Ovary (tissue), 10 donors: ENCODE measurements at places on chromosomes 4 and X.

GRCh38 chr4:163264934-163265333 is 67.5 kb downstream of the NPY1R start:
- H3K4me3 ChIP-seq, result no peak overlapping the region
- H3K27me3 ChIP-seq, result no peaks in the 10 kb centered on the region
- H3K4me1 ChIP-seq, result no peaks in the 10 kb centered on the region
- no peak overlapping the region for H3K27ac ChIP-seq
- DNase-seq, result no peak

- H3K36me3 ChIP-seq, result no peaks in the 10 kb centered on the region
- H3K27ac ChIP-seq, result no peak overlapping the region
- peak; percentile 53 for DNase-seq
- no peaks in the 10 kb centered on the region for H3K27me3 ChIP-seq
Measured at GRCh38 chrX:39859991-39860861, 237.5 kb downstream of the BCOR start.

DNA sequence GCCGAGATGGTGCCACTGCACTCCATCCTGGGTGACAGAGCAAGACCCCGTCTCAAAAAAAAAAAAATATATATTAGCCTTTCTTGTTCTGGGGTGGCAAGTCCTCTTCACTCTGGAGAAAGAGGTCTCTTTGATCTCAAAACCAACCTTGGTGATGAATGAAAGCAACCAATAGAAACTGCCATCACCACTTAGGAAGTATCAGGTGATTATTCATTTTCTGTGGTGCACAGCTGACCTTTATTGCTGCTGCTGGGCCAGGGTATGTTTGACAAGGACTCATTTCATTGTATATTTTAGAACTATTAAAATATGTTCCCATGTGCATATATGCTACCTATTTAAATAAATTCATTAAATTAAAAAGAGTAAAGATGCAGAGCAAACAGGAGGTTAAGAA is 76.0 kb upstream of the KIT start:
- no peaks in the 10 kb centered on the region for H3K4me1 ChIP-seq
- no peaks in the 10 kb centered on the region for H3K36me3 ChIP-seq
- H3K27me3 ChIP-seq, result no peaks in the 10 kb centered on the region
- H3K4me3 ChIP-seq, result no peak overlapping the region
- no peak overlapping the region for H3K27ac ChIP-seq

- H3K27me3 ChIP-seq, result no peaks in the 10 kb centered on the region
- H3K4me1 ChIP-seq, result no peaks in the 10 kb centered on the region
- DNase-seq, result no peak
- H3K27ac ChIP-seq, result no peak overlapping the region
- no peaks in the 10 kb centered on the region for H3K36me3 ChIP-seq
Measured at GRCh38 chr4:139374251-139374650, 72.0 kb upstream of the NDUFC1 start.

DNA sequence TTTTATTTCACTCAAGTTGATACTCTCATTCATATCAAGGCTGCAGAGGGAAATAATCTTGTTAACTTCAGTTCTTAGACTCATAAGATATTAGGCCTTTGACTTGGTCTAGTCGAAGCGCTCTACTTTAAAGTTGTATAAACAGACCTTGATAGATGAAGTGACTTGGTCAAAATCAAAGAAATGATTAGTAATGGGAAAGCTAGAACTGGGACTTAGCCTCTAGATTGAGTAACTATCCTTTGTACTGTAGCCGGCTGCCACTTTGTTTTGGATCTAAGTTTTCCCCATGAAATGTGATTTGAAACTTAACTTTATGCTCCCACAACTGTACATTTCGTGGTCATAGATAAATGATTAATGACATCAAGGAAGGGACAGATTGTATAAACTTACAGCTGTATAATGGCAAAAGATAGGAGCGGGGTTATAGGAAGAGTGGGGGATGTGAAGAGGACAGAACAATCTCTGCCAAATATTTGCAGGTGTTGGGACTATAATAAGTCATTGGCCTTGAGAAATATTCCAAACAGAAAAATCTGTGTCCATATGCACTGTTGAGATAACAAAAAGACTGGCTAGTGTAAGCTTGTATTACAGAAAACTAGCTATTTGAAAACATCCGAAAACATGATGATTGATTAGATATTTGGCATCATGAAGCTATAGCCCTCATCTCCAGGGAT is 17.2 kb downstream of the MID2 start:
- no peaks in the 10 kb centered on the region for H3K36me3 ChIP-seq
- DNase-seq, result no peak
- H3K27me3 ChIP-seq, result no peaks in the 10 kb centered on the region

- DNase-seq, result no peak
- H3K36me3 ChIP-seq, result no peaks in the 10 kb centered on the region
- H3K4me1 ChIP-seq, result no peaks in the 10 kb centered on the region
- no peak overlapping the region for H3K27ac ChIP-seq
- no peak overlapping the region for H3K4me3 ChIP-seq
- no peaks in the 10 kb centered on the region for H3K27me3 ChIP-seq
Measured at GRCh38 chr4:154478128-154478527, 13.5 kb downstream of the DCHS2 start.

DNA sequence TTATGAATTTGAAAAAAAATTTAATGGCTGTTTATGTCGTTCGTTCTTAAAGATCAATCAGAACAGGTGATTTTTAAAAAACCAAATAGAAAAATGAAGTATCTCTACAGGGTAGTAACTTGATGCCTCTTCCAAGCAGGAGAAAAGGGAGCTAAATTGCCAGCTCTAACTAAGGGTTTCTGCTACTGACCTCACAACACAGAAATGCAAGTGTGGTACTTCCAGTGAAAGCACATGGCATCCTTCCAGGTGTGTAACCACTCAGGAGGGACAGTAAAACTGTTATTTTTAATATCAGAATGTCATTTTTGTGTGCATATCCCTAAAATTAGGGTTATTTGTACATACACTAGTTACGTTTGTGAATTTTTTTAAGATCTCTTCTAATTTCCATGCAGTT is 116.8 kb upstream of the ZCCHC13 start:
- no peak overlapping the region for H3K27ac ChIP-seq
- H3K36me3 ChIP-seq, result no peaks in the 10 kb centered on the region
- DNase-seq, result no peak
- peaks cover 3% of the 10 kb centered on the region for H3K27me3 ChIP-seq

- DNase-seq, result no peak
- no peaks in the 10 kb centered on the region for H3K4me1 ChIP-seq
- H3K4me3 ChIP-seq, result no peak overlapping the region
Measured at GRCh38 chr4:130172156-130172555, 1076.2 kb downstream of the C4orf33 start.

GRCh38 chrX:13087322-13088155 is 43.1 kb upstream of the FAM9C start:
- H3K4me3 ChIP-seq, result no peak overlapping the region
- H3K36me3 ChIP-seq, result no peaks in the 10 kb centered on the region
- no peak for DNase-seq

DNA sequence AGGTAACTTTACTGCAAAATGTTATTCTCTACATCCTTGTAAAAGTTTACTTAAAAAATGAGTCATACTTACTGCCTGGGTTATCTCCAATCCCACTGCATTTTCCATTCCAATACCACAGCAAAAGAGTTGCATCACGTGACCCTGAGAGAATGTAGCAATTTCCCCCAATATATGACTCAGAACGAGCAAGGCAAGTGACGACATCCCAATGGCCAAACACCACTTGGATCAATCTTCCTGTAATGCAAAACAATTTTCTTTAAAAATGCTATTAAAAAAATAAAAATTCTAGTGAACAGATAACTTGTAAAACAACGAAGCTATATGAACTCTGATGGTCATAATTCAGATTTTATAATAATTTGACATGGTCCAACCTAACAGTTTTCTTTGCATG is 224.3 kb downstream of the DCLK2 start:
- H3K27ac ChIP-seq, result no peak overlapping the region
- no peak overlapping the region for H3K4me3 ChIP-seq
- H3K4me1 ChIP-seq, result peaks cover 2% of the 10 kb centered on the region
- no peak for DNase-seq
- no peaks in the 10 kb centered on the region for H3K27me3 ChIP-seq
